A549 treated with AZD2906 at 1 μM for 4 hours (cell line): ENCODE measurements at places on chromosomes 11 and 22. TPM values are rescaled to one million over a fixed set of nuclear protein-coding genes. Genes with fewer than 3 reads are reported as not detected.

Gene CRYBA4
- not detected in 5 replicates for total RNA-seq

Gene SCGB1A1
- 0.23 to 0.69 TPM (median 0.37 TPM) in 3 of 5 replicates, not detected in the others for total RNA-seq

Gene CCDC81
- 0.21 to 0.45 TPM (median 0.25 TPM) in 5 replicates for total RNA-seq

Gene RNH1
- total RNA-seq, result 144 to 193 TPM (median 179 TPM) in 5 replicates

Gene NOL12
- total RNA-seq, result 24.4 to 29.5 TPM (median 27.5 TPM) in 5 replicates
